ENCODE measurements at places on chromosomes 6 and 20.

DNA sequence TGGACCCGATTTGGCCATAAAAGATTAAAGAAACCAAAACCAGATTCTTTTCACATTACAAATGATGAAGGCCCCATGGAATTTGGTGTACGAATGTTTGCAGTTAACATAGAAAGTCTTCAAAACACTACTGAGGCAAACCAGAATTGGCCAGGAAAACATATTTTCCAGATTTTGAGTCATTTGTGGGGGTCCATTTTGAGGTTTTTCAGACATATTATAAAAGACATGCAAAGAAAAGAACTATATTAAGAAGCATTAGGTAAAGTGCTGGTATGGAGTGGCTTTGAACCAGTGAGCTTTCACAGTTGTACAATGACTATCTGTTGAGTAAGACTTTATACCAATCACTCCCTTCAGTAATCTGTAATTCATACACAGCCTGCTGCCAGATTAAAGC, 168.9 kb upstream of the COL21A1 start:
- no peak for DNase-seq

DNA sequence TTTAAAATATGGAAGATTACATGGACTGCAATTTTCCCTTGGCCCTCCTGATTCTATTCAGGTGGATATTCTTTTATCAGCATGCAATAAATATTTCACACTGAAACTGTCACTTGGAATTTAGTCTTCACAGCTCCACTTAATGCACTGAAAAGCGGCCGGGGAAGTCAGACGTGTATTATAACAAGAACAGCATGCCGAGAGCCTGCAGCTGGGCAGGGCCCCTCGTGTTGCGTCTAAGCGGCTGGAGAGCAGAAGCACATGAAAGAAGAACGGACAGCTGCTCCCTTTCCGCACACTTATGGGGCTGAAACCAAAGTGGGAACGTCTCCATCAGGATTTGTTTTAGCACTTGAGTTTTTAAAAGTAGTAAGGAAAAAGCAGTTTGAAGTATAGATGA, 57.2 kb downstream of the LYRM4 start:
- DNase-seq, result no peak

DNA sequence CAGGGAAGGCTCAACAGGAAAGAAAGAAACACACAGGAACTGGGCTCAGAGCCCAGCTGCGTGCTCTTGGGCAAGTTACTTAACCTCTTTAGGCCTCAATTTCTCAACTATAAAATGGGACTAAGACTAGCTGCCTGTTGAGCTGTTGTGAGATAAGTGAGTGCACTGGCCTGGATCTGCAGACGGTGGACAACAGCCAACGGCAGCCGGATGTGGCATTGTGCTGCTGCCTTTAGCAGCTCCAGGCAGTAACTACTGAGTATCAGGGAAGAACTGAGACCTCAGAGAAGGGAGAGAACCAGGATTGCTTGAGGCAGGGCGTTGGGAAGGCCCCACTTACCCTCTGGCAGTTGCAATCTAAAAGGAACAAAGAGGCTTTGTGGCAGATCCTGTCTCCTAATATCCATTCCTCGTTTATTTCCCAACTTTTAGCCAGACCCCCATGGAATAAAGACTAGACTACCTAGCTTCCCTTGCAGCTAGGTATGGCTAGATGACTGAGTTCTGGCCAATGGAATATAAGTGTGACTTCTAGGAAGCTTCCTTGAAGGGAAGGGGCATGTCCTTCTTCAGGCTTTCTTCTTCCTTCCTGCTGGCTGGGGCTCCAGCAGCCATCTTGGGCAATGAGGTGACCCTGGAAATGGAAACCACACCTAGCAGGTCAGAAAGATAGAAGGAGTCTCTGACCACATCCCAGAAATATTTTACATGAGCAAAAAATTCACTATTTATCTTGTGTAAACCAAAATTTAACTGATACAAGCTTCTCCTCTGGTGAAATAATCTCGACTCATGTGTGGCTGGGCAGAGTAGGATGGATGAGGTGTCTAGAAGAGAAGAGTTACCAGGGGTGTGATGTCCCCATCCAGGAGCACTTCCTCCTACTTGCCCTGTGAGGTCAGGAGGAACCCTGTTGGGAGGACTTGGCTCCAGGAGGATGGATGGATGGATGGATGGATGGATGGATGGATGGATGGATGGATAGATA, 67.6 kb downstream of the MRPL14 start:
- DNase-seq, result peak; percentile 70

DNA sequence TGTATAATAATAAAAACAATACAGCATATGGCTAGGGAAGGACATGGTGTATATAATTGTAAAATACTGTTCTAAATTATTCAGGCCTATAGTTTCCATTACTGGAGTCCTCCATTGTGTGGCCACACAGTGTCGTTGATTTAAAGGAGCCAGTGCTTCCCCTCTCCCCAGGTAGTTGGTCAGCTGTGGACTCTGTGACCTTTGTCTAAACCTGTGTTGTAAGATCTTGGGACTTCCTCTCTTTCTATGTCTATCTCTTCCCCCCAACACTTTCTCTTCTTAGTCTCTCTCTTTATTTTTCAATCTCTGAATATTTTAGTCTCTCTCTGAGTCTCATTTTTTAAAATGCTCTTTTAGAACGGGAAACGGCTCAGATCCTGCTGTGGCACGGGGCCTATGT, 35.6 kb downstream of the BRPF3 start:
- DNase-seq, result no peak

GRCh38 chr6:161667957-161668356, 394.1 kb upstream of the AGPAT4 start:
- no peak for DNase-seq

DNA sequence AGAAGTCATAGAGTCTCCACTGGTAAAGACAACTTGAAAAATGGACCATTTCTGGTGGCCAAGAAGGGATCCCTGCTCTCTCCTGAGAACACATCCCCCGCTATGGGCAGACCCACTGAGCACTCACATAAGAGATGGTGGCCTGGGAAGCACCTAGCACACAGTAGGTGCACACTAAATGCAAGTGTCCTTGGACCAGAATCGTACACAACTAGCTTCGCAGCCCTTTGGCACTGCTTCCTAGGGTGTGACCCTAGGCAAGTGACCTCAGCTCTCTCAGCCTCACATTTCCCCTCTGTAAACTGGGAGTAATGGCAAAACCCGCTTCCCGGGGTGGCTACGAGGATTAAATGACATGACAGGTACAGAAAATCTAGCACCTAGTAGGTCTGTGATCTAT, 35.1 kb downstream of the KCNB1 start:
- DNase-seq, result no peak

DNA sequence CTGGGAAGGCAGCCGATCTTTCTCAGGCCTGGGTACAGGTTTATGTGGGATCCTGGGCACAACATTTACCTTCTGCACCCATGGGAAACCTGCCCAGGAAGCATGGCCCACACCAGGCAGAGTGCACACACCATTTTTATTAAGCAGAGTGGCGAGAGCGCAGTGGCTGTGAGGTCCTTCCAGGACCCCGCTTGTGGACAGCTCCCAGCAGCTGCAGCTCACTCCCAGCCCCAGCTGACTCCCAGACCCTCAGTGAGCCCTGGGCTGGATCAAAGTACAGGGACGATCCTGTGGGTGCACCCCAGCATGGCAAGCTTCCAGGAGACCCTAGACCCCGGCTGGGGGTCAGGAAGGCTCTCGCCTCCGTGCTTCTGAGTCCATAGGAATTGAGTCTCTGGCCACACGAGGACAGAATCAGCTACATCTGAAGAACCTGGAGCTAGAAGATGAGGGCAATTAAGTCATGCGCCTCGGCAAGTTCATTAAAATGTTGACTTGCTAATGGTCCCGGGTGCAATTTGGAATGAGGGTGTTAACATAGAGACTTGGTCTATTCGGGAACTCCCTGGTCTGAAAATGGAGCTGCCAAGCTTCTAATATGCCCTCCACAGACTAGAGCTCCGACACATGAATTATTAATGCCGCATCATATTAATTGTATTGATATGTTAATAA, 65.4 kb upstream of the SLCO4A1 start:
- DNase-seq, result no peak

- peak; percentile 57 for DNase-seq
Observed at GRCh38 chr20:48797275-48797825, 30.4 kb downstream of the PREX1 start.

GRCh38 chr6:22958677-22959076, 389.3 kb downstream of the HDGFL1 start:
- DNase-seq, result no peak

DNA sequence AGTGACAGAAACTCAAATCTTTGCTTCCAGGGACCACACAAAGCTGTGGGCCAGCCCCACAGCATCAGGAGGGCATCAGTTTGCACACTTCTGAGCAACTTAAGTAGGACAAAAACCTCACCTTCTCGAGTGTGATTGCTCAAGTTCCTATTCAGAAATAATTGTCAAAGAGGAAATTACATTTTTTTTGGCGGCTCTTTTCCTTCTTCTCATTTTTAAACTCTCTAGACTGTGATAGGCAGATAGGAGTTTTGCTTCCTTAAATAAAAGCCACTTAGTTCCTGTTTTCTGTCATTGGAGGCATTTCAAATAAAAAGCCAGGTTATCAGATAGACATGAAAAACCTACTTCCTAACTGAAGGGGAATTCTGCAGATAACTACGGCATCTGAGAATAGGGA, 11.2 kb upstream of the TAGAP start:
- peak; percentile 88 for DNase-seq

- no peak for DNase-seq
Observed at GRCh38 chr6:775863-776262, 82.9 kb upstream of the EXOC2 start.

DNA sequence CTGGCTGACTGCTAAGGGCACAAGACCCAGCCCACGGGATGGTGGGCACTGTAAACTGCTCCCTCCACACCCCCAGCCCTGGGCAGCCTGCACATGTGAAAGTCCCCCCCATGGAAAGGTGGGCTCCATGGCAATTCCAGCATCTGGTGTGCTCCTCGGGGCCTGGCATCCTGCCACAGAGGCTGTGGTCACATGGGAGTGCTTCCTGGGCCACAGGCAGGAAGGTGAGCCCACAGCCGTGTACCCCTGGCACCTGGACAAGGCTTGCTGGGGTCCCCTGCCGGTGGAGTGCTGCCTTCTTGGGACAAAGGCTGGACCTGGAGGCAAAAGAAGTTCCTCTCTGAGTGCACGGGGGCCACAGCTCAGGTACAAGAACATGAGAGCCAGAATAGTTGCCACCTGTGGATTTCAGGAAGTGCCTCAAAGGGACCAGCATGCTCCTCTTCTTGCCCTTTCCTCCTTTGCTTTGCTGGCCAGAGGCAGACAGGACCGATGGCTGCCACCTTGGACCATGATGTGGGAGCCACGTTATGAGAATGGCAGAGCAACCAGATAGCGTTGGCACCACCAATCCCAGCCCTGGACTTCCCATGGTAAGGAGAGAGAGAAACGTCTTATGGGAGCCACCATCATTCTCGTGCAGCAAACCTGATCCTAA, 120.2 kb upstream of the MLN start:
- DNase-seq, result no peak

DNA sequence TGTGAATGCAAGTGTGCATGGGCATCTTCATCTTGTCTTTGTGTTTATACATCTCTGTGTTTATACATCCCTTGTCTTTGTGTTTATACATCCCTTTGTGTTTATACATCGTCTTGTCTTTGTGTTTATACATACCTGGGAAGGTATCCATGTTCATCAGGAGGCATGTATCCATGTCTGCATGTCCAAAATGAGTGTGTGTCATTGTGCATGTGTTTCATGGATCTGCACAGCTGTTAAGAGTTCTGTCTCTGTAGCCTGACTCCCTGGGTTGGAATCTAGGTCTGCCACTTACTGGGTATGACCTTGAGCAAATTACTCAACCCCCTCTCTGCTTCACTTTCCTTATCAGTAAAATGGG, 50.1 kb upstream of the SIRPA start:
- no peak for DNase-seq

- DNase-seq, result no peak
Observed at GRCh38 chr6:3456395-3456897, 404 bp downstream of the SLC22A23 start.

DNA sequence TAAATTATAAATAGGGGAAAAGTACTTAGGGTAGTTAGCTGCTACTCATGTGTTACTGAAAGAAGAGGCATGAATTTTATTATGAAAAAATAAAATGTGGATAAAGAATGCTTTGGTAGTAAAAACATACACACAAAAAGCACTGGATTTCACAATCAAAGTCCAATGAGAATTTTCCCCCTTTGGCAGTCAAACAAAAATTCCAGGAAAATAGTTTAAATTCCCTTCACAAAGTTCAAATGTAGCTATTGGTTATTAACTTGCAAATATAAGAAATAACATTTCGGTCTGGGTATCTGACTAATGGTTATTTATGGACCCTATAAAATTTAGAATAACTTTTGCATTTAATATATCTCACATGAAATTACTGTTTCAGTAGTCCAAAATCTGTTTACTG, 210.4 kb downstream of the FOXC1 start:
- no peak for DNase-seq

DNA sequence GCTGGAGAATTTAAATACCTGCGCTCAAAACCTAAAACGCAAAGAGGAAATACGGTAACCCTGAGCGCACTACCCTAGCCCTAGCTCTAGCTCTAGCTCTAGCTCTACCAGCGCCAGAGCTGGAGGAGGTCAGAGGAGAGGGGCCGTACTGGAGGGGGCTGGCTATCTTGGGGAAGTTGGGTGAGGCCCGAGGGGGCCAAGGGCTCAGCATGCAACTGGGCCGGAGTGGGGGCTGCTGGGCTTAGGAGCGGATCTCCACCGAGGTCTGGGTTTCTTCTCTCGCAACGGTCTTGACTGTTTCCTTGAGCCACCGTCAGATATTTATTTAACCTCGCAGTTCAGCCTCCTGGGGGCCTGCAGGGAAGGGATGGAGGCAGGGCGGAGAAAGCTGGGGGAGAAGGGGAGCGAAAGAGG, 91.0 kb downstream of the NCR2 start:
- DNase-seq, result no peak

- no peak for DNase-seq
Observed at GRCh38 chr6:43687079-43687436, 533 bp downstream of the MRPS18A start.

DNA sequence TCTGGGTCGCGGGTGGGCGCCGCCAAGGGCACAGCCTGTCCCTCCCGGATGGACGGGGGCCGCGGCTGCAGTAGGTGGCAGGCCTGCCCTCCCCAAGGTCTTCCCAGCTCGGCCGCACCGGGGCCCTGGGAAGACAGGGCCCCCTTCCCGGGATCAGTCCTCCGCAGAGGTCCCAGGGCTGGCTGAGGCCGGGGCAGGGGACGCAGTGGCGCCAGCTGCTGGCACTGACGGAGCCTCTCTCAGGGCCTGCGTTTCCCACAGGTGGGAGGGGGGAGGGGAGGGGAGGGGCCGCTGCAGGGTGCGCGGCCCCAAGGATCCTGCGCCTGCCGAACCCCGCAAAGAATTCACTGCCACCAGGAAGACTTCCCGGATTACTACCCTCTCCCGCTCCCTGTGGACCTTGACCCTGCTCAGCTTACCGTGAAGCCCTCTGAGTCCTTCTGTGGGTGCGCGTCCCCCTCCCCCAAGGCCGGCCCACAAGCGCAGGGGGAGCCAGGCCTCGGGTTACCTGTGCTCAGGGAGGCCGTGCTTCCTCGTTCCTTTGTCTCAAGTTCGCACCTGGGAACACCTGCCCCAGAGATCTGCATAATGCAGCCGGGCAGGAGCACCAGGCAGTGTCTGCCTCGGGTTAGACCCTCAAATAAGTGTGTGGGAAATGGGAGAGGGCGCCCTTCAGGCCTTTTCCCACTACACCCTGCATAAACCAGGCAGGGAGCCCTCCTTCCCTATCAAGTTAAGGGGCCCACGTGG, 5.1 kb downstream of the LZTS3 start:
- no peak for DNase-seq

- DNase-seq, result no peak
Observed at GRCh38 chr20:53336892-53337291, 256.7 kb downstream of the ZNF217 start.

Data from inflammatory macrophage treated with lipopolysaccharide for 1 hour (primary cell).